ENCODE measurements at places on chromosomes 4 and X.
A peak's percentile ranks its signal among the peaks of the same experiment; 100 is the strongest.

GRCh38 chrX:34764852-34765361 lies 107.8 kb upstream of the TMEM47 start:
- no peak for DNase-seq

DNA sequence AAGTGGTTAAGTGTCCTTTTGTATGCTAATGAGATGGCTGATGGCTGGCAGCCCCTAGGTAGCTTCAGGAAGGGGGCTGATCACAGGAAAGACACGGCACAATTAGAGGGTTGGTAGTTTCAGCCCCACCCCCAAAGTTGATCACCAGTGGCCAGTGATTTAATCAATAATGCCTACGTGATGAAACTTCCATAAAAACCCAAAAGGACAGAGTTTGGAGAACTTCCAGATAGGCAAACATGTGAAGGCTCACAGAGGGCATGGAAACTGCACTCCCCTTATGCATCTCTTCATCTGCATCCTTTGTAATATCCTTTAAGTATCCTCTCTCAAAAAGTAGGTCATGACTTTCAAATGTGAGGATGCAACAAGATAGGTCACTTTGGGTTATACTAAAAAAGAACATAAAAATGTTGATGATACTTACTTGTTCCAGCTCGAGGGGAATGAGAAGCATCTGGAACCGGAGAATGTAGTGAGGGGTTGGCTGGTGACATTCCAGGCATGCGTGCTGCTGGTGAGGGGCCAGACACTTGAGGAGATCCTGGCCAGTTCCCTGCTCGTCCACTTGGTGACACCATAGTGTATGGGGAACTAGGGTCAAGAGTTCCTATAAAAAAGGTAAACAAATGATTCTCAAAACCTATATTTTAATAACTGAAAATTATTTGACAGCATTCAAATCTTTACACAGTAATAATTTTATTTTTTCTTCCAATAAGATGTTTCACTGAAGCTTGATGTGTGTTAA lies 16.7 kb upstream of the CXorf38 start:
- DNase-seq, result peak; percentile 12

DNA sequence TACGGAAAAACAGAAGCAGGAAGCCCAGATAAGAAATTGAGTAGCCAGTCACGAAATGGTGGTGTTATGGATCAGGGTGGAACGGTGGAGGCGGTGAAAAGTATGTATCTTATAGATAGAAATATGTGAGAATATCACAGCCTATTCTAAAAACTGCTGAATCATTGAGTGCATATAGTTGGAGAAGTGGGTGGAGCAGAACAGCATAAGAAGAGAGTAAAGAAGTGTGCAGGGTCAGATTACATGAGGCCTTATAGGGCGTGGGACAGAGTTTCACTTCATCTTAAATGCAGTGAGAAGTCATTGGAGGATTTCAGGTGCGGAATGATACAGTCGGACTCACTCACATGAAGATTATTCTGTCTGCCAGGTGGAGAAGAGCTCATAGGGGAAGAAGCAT lies 293.1 kb downstream of the TRIML1 start:
- no peak for DNase-seq

GRCh38 chr4:103754844-103755243 lies 35.1 kb upstream of the TACR3 start:
- DNase-seq, result no peak

DNA sequence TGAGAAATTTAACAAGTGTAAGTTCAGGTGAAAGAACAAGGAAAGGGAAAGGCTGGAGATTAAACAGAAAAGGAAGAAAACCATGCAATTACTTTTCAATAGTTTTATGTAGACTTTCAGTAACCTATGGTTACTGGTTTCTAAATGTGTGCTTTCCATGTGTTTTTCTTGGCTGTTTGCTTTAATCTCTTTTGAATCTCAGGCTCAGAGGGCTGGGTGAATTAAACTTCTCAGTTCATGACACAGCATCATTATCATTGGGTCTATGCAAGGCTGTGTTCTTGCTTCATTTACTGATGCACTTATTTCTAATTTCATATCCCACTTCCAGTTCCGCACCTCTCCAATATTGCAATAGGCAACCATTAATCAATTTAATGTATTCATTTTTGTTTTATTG lies 266.5 kb upstream of the UGT8 start:
- DNase-seq, result no peak

DNA sequence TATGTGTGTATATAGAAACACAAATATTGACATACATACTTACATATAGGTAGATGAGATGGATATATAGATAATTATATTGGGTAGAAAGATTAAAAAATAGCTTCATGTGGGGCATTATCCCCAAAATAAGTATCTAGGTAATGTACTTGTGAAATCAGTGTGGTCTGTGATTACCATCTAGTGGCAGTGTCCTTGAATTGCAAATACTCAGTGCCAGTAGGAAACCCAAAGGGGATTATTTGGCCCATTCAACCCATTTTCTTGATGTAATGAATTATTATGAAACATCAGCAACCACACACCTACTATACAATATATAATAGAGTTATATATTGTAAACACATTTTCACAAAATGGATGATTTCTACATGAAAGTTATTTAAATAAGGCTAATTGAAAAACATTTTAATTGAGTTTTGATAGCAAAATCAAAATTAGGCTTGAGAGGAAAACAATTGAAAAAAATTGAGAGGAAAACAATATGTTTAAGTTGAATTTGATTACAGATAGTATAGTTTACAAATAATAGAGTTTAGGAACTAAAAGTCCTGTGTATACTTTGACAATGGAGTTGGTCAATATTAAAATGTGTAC lies 389.4 kb downstream of the GALNTL6 start:
- peak; percentile 30 for DNase-seq

GRCh38 chr4:184641022-184641421 lies 8.2 kb downstream of the CASP3 start:
- DNase-seq, result no peak

DNA sequence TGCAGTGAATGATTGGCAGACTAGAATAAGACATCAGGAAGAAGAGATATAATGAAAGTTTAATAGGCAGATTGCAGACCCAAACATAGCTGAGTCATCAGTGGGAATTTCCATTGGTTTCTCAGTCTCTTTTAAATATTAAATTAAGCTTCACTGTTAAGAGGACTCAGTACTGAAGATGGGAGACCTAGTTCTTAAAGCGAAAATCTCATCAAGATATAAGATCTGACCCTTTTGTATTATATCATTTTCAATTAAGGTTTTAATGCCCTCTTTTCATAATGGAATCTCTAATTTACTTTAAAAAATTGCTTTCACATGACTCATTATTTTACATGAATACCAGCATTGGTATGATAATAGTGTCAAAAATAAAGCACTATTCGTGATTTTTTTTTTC lies 168.9 kb upstream of the ATOH1 start:
- no peak for DNase-seq

DNA sequence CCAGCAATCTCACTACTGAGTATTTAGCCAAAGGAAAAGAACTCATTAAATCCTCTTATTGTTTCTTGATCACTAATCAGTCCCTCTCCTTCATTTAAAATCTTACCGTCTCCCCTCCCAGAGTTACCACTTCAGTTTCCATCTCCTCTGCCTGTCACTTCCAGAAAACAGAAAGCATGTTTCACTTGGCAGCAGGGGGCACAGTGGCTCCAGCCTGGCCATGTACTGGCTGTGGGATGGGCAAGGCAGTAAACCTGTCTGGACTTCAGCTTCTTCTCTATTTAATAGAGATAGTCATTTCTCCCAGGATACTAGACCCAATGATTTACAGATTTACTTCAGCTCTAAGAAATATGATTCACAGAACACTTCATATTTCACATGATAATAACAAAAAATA lies 63.2 kb downstream of the CD40LG start:
- DNase-seq, result peak; percentile 19

DNA sequence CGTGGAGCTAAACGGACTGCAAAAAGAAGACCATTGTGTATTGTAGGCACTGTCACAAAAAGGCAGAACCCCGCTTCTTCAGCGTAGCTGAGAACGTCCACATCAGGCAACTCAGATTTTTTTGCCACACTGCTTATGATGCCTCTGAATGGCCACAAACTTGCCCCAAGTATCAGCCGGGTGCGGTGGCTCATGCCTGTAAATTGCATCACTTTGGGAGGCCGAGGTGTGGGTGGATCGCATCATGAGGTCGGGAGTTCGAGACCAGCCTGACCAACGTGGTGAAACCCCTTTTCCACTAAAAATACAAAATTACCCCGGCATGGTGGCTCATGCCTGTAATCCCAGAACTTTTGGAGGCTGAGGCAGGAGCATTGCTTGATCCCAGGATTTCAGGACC lies 14.9 kb upstream of the IL3RA start:
- DNase-seq, result no peak

GRCh38 chr4:169207436-169208089 lies 63.2 kb downstream of the SH3RF1 start:
- DNase-seq, result no peak

Measured in NCI-H524 (cell line).